Activated CD8-positive, alpha-beta memory T cell treated with anti-CD3 and anti-CD28 coated beads for 1 hour (primary cell): ENCODE measurements at places on chromosomes 12 and 14.
A peak's percentile ranks its signal among the peaks of the same experiment; 100 is the strongest.

- no peak for DNase-seq
These were observed 31.4 kb downstream of the CFAP251 start for GRCh38 chr12:121949648-121950397.

DNA sequence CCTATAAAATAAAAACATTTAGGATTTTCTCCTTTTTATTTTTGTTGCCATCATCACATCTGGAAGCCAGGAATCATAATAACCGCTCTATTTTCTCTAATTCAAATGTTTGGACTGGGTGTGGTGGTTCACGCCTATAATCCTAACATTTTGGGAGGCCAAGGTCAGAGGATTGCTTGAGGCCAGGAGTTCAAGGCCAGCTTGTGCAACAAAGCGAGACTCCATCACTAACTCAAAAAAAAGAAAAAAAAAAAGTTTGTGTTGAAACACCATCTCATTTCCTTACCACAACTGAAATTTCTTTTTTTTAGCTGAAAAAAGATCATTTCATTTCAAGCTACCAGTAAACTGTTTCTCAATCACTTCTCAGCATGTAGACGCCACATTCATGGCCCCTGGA lies 8.8 kb upstream of the BAZ1A start:
- no peak for DNase-seq

DNA sequence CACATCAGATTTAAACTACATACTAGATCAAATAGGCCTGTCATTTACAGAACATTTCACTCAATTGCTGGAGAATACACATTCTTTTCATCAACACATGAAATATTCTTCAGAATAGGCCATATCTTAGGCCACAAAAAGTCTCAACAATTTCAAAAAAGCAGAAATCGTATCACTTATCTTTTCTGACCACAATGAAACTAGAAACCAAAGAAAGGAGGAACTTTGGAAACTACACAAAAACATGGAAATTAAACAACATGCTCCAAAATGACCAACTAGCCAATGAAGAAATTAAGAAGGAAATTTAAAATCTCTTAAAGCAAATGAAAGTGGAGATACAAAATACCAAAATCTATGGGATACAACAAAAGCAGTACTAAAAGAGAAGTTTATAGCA lies 35.1 kb downstream of the PARP11 start:
- no peak for DNase-seq

DNA sequence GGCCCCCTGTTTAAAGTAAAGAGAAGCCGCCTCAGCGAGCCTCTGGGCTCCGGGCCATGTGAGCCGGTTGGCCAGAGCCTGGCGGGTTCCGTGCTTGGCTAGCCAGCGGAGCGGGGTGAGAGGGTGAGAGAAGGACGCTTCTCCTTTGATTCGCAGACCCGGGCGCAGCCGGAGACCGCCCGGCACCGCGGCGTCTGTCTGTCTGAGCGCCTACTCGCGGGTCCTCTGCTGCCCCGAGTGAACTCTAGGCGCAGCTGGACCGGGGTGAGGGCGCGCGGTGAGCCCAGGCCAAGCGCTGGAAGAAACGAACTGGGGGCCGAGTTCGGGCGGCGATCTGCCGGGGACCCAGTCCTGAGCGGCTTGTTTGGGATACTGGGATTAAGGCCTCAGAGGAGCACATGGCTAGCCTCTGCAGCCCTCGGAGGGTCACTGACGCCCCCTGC lies 41.4 kb upstream of the TBX5 start:
- no peak for DNase-seq

GRCh38 chr14:73225496-73225895 lies 11.8 kb upstream of the PAPLN start:
- no peak for DNase-seq

DNA sequence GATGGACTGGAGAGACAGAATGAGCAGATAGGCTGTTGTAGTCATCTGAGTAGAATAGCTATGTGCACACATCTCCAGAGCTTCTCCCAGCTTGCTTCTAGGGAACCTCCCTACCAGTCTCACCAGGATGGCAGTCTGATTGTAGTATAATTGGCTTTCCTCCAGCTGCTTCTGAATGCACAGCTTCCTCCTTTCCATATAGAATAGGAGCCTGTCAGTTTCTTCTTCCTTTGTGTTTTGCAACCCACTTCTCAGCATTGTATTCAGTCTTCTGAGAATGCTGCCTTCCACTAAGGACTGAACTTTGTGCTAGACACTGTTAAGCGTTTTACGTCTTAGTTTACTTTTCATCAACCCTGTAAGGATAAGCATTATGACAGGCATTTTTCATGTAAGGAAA lies 2.2 kb upstream of the CSAD start:
- DNase-seq, result no peak

DNA sequence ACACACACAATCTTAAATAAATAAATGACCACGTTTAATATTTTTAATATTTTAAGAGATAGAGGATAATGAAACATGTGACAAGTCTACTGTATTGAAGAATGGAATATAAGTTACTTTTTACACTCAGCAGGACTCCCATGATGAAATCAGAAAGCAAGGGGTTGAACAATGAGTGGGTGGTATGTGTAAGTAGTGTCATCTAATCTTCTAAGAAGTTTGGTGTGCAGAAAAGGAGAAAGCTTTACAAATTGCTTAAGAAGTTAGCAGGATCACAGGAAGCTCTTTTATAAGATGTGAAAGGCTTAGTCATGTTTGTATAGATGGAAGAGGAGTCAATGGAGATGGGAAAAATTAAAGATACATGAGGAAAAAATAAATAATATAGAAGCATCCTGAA lies 47.8 kb downstream of the SLC15A5 start:
- no peak for DNase-seq

DNA sequence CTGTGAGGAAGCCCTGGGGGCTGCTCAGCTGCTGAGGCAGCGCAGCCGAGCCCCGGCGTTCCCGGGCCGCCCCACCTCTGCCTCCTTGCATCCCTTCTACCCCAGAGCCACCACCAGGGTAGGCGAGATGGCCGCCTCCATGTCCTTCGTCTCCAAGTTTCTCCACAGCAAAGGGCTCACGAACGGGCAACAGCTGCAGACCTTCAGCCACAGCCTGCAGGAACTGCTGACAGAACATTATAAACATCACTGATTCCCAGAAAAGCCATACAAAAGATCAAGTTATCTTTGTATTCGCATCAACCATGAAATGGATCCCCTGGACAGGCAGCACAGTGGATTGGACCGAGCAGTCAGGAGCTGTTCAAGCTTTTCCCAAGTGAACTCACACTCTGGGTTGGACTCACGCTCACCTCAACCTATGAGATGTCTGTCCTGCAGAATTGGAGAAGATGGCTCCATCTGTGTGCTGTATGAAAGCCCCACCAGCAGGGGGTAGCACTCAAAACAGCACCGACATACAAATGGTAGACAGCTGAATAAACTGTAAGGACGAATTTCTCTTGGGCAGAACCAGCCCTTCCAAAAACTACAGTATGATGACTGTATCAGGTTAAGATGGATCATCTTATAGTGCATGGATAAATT lies 19.4 kb upstream of the A2M start:
- DNase-seq, result no peak

- DNase-seq, result no peak
These were observed 5.0 kb upstream of the MIA2 start for GRCh38 chr14:39228509-39229221.

- DNase-seq, result no peak
These were observed 1.0 kb downstream of the BLTP3B start for GRCh38 chr12:100141666-100141997.

- DNase-seq, result no peak
These were observed 165.9 kb upstream of the TMEM260 start for GRCh38 chr14:56413721-56414120.

- no peak for DNase-seq
These were observed 33.3 kb downstream of the ITPR2 start for GRCh38 chr12:26799741-26800140.

- no peak for DNase-seq
These were observed 41.7 kb downstream of the PPM1H start for GRCh38 chr12:62893276-62893675.

DNA sequence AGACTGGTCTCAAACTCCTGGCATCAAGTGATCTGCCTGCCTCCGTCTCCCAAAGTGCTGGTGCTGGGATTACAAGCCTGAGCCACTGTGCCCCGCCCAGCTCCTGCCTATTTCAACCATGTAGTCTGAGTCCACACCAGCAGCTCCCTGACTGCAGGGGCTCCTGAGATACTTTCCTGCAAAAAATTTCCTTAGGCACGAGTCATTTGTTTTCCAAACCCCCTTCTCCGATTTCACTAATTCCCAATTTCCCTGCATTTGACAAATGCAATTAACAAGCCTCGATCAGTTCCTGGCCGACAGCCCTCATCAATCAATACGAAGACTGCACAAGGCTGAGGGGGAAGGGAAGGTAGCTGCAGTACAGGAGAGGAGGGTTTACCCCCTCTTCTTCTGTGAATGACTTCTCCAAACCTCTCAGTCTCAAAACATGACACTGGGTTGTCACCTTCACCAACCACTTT lies 10.1 kb downstream of the PSMB5 start:
- DNase-seq, result no peak

- no peak for DNase-seq
These were observed 12.5 kb downstream of the STYK1 start for GRCh38 chr12:10661338-10661737.

DNA sequence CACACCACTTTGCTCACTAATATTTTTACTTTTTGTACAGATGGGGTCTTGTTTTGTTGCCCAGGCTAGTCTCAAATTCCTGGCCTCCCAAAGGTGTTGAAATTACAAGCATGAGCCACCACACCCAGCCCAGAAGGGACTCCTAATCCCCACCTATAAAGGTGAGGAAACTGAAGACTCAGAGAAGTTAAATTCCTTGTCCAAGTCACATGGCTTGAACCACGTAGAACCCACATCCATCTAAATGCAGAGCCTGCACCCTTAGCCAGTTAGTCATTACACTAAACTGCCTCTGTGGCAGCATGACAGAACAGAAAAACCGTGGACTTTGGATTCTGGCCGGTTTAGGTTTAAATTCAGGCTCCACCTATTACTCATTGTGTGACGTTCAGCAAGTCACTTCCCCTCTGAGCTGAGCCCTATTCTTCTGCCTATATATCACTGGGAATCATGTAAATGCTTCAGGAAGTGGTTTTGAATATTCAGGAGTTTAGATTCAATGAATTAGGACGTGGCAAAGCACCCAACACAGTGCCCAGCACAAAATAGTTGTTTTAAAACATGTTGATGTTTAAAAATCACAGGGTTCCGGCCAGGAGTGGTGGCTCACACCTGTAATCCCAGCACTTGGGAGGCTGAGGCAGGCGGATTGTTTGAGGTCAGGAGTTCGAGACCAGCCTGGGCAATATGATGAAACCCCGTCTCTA lies 3.0 kb upstream of the CORO1C start:
- no peak for DNase-seq

DNA sequence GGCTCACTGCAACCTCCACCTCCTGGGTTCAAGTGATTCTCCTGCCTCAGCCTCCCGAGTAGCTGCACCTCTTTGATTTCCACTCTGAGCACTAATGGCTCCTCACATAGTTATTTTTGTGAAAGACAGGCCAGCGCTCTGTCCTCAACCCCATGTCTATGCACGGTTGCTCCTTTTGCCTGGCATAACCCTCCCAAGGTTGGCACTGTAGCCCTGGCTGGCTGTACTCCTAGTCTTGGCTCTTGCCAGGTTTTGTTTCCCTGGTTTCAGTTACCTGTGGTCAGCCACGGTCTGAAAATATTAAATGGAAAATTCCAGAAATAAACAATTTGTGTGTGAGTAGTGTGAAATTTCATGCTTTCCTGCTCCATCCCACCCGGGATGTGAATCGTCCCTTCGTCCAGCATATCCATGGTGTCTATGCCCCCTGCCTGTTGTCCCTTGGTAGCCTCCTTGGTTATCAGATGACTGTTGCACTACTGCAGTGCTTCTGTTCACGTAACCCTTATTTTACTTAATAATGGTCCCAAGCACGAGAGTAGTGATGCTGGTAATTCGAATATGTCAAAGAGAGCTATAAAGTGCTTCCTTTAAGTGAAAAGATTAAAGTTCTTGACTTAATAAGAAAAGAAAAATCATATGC lies 12.3 kb upstream of the DCD start:
- DNase-seq, result no peak

- DNase-seq, result no peak
These were observed 32.1 kb upstream of the PPM1H start for GRCh38 chr12:62966990-62967506.

DNA sequence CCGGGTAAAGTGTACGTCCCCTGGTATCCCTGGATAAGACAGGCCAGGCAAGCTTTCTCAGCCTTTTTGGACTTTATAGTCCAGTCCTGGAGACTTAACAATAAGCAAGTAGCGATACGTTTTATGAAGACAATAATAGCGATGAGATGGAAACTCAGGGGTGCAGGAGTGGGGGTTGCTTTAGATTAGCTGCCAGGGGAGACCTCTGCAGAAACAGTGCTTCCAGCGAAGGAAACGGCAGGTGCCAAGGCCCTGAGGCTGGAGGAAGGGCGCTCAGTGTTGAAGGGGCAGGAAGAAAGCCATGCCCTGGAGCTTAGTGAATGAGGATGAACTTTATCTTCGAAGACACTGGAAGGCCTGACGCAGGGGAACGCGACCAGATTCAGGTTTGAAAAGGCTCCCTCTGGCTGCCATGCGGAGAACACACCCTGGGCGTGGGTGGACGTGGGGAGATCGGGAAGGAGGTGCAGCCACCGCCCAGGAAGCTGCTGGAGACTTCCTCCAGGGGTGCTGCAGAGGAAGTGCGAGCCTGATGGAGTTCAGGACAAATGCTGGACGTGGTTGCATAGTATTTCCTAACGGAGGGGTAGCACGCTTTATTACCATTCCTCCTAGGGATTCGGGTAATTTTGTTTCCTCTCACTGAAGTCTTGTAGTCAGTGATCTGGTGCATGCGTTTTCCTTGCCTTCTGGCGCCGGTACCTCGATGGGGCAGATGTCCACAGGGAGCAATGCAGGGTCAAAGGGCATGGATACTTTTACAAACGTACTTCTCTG lies 26.1 kb upstream of the UBC start:
- peak; percentile 65 for DNase-seq

GRCh38 chr12:128337431-128338170 lies 70.6 kb downstream of the TMEM132C start:
- no peak for DNase-seq

DNA sequence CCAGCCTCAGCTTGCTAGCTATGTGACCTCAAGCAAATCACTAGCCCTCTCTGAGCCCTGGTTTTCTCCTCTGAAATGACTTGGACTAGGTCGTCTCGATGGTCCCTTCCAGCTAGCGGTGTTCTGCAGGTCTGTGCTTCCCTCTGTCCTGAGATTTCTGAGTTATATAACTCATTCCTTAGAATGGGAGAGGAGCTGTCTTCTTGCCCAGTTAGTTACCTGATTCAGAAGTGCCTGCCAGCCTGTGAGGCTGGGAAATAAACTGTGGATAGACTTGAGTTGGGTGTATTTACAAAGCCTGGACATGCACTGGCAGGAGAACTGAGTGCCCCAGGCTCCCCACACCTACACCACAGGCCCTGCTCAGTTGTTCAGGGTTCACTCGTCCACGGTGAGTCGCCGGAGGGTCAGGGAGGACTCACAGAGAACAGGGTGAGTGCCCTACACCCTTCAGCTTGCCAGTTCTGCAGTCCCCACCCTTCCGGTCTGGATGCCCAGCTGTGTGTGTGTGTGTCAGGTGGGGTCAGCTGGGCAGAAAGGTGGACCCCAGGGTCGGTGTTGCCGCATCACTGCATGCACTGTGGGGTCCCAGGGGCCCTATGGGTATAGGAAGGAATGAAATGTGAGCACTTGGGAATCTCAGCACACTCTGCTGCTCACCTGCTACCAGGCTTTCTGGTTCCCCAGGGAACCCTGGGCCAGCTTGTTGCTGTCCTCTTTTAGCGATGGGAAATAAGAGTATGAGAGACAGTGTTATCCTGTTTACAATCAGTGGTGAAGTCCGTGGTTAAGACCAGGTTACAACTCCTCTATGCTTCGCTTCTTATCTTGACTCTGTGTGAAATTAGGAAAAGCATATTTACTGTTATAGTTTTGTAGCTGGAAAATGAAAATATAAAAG lies 348.2 kb downstream of the DPF3 start:
- DNase-seq, result no peak
